ENCODE measurements at places on chromosomes 7 and 10. TPM values are rescaled to one million over a fixed set of nuclear protein-coding genes. Genes with fewer than 3 reads are reported as not detected.

DNA sequence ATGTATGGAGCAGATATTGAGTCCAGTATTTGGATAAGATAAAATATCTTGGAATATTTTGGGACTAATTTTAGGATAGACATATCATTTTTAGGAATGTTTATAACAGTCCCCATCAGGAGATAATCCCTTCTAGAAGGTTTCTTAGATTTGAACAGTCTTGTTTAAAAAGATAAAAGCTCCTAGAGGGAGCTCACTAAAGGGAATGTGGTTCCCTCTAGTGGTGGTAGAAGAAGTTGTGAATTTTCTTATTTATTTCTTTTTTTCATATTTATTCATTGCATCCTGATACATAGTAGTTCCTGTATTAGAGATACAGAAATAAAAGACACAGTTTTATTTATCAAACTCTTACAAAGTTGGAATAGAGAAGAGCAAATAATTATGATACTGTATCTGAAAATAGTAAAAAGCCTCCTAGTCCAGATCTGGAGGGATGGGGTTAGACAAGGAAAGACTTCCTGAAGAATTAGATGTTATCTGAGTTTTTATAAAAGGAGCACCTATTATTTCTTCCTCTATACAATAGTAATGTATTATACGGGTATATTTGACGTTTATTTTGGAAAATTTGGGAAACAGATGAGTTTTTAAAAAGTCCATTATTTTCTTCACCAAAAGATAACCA is 24.5 kb upstream of the KLF14 start:
- no peak for DNase-seq

GRCh38 chr7:158587162-158588084 is at the start of gene PTPRN2:
PTPRN2 (minus strand) TSS chr7:158587823.
- DNase-seq = no peak

CDH23 gene
- 9.9 TPM for total RNA-seq

DNA sequence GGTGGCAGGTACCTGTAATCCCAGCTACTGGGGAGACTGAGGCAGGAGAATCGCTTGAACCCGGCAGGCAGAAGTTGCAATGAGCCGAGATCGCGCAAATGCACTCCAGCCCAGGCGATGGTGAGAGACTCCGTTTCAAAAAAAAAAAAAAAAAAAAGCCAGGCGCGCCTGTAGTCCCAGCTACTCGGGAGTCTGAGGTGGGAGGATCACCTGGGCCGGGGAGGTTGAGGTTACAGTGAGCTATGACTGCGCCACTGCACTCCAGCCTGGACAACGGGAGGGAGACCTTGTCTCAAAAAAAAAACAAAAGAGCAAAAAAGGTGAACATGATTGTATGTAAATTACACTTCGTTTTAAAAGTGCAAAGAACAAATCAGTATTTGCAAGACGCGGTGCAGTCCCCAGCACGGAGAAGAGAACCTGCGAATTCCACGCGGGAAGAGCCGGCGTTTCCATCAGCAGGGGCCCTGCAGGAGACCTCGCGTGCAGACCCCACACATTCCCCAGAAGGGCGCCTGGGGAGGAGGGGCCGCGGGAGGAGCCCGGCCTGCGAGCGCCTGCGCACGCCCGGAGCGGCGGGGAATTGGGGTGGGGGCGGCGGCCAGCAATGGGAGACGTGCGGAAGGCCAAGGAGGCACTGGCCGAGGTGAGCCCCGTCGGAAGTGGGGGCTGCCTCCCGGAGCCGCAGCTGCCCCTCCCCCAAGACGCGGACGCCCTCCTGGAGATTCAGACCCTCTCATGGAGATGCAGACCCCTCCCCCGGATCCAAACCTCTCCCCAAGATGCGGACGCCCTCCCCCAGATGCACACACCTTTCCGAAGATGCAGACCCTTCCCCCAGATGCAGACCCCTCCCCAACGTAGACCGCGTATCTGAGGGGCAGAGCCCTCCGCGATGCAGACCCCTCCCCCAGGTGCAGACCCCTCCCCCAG is 16.7 kb upstream of the SUN1 start:
- DNase-seq = no peak

FAM107B gene
- 40.2 TPM for total RNA-seq

- DNase-seq = no peak
Observed at GRCh38 chr7:82284936-82285519, 158.5 kb downstream of the CACNA2D1 start.

GRCh38 chr10:107686095-107686494 is 521.6 kb upstream of the SORCS1 start:
- DNase-seq = no peak

DNA sequence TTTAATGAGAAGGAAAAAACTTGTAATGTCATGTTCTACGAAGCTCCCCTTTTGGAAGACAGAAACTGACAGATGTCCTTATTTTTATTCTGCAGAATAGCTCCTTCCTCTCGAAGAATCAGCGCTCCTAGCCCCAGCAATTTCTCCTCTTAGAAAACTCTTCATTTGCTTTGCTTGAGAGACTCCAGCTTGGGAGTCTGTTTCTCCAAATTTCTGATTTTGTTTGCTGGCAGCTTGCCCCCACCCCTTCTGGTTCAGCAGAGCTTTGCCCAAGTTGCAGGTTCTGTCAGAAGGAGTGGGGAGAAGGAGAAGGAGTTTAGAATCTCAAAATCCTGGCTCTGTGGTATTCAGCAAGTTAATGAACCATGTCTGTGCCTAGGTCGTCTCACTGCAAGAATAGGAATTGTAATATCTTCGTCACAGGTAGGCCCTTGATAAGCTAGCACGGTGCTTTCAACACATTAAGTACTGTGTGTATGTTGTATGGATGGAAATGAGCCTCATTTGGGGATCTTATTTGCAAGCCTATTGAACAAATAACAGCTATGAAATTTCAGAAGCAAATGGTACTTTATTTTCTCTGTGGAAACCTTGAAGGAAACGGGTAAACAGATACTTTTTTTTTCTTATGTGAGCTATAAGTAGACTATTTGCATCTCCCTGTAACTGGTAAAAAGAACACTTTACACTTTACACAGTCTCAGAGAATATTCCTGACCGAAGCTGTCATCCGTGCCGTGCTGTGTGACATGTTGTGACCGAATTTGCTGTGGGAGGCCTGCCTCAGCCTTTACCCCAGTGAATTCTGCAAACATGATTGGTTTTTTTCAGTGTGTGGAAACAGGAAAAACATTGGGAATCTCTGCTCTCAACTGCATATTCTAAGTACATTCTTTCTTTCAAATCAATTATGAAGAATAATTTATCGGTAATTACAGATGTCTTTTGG is 290.9 kb downstream of the CAMK1D start:
- no peak for DNase-seq

DNA sequence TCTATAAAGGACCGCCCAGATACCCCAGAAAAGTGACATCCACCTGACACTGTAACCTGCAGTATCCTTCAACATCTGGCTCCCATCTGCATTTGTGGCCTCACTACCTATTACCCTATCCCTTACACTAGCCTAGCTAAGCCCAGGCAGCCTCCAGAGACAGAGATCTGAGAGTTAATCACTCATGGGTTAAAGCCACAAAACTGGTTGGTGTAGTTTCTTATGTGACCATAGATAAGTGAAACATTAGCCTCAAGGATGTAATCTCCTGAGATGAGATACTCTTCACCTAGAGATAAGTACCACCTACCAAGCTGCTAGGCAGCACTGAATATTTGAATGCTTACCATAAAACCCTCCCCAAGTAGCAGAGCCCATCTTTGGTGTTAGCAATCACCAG is 35.4 kb downstream of the CTTNBP2 start:
- no peak for DNase-seq

FKBP6 gene
- total RNA-seq = not detected

GRCh38 chr10:113610631-113611601 is 52.9 kb downstream of the NRAP start:
- no peak for DNase-seq
